NCI-H524 (cell line): ENCODE measurements at places on chromosomes 2 and 18.
A peak's percentile ranks its signal among the peaks of the same experiment; 100 is the strongest.

GRCh38 chr2:187934236-187934635 lies 357.4 kb upstream of the GULP1 start:
- DNase-seq = no peak

DNA sequence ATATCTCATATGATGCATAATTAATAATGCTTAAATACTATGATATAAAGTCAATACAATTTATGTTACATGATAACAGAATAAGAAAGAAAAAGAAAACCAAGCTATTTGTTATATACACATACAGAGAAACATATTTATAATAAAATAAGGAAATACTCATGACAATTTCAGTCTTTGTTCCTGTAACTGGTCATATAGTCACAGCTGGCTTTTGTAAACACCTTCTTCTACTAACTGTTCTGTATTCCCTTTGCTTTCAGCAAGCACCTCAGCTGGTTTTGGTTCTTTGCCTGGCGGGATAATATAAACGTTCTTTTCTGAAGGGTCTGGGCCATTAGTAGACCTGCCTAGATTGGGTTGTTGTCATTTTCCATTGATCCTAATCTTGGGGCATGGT lies 158.5 kb downstream of the COPS8 start:
- DNase-seq = no peak

GRCh38 chr2:60486067-60486466 lies 67.4 kb downstream of the BCL11A start:
- DNase-seq = no peak

GRCh38 chr2:121187351-121187981 lies 97.5 kb downstream of the TFCP2L1 start:
- no peak for DNase-seq

DNA sequence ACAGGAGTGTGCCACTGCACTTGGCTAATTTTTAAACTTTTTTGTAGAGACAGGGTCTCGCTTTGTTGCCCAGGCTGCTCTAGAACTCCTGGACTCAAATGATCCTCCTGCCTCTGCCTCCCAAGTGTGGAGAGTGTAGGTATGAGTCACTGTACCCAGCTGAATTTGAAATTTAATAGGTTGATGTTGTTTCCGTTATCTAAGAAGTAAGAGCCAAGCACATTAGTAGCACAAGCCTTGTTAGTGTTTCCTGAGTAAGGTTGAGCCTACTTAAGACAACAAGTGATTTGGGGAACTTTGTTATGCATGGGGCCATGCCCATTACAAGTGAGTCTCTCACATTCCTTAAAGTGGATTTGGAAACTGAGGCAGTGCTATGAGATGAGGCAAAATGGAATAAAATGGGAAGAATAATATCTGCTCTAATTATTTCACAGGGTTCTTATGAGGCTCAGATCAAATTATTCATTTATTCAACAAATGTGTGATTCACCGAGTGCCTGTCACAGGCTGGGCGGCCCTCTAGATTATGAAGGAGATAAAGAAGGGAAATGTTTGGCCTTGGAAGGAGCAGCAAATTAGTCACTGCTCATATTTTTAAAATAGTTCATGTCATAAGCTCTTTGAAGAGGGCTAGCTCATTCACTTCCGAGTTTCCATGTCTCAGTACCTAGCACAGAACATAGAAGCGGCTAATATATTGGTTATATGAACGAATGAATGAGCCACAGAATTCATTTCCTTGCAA lies 217.2 kb downstream of the LDLRAD4 start:
- no peak for DNase-seq

- no peak for DNase-seq
These were observed 66.2 kb upstream of the LCLAT1 start for GRCh38 chr2:30380824-30381223.

GRCh38 chr2:193810533-193810932 lies 1615.8 kb upstream of the TMEFF2 start:
- DNase-seq = no peak

DNA sequence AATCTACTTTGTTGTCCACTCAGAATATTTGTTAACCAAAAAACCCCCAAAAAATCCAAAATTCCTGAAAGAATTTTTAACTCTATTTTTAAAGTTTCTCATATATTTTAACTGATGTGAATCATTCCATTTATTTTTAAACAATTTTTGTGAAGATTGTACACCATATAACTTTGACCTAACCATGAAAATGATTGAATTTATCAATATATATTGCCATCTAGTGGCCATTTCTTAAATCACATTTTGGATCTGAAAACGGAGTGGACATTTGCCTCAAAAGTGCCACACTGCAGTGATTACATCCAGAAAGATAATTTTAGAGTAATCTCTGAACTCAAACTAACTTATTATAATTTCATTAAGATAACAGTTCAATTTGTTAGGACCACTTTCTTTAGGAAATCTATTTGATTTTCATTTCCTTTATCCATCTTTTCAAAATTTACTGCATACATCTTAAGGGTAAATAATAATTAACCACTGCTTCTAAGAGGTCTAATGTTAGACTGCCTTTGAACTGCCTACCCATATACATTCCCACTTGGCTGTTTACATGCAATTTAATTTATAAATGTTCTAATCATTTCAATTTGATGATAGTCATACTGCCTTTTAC lies 71.1 kb downstream of the DSC3 start:
- DNase-seq = peak; percentile 55
